ENCODE measurements at places on chromosomes 13 and 19.
A peak's percentile ranks its signal among the peaks of the same experiment; 100 is the strongest.

DNA sequence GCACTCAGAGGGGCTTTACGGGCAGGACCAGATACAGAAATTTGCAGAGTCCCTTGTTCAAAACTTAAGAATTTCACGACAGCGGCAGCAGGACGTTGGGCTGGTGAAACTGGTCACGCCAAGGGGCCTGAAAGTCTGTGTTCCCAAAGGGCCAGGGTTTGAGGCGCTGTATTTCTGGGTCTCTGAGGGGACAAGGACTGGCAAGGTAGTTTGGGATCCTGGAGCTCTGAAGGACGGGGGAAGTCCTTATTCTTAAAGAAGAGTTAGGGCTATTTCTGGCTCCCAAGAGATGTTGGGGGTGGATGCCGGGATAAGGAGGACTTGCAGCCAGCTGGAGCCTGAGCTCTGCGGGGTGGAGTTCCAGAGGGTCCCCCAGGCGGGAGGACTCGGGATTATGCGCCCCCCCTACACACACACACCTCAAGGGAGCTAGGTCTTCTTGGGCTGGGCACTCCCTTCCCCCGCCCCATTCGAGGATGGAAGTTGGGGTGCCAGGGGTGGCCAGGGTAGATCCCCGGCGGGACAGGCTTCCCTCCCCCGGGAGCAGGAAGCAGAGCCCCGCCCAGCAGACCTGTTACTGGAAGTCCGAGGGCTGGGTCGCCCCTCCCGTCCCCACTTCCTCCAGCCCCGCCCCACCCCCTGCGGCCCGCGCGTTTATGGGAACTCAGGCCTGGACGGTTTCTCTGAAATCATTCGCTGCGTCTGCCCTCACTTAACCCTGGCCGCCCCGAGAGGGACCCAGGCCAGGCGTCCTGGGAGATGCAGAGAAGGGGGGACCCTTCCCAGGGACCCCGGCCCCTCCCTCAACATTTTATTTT, 5.6 kb downstream of the BCL3 start:
- DNase-seq, result peak; percentile 47

DNA sequence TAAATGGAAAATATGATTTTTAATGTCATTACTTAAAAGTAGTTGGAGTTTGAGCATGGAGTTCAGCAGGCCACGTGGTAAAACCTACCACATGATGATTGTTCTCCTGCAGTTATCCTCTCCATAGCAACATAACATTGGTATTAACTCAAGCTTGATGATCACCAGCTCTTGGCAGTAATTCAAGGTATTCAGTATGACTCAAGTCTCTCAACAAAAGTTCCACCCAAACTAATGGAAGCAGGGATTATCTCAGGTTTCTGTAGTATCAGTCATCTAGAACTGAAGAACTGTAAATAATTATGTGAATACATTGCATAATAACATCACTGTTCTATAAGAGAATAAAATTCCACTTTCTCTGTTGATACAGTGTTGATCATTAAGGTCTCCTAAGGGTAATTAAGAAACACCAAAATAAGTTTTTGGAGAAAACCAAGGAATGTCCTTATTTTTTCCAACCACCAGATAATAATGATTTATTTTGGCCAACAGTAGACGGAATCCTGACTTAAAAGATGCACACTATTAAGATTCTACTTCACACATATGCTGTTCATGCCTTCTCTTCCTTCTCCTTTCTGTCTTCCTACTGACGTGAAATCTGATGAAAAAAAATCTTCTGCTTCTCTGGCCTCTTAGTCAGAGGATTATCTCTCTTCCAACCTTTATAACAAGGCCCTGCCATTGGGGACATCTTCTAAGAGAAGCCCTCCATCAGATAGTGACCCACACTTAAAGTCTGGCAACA, 1092.3 kb downstream of the EFNB2 start:
- DNase-seq, result no peak

GRCh38 chr19:46555628-46556280, 45.4 kb upstream of the CALM3 start:
- DNase-seq, result no peak

- DNase-seq, result no peak
These were observed 1171.8 kb downstream of the DIAPH3 start for GRCh38 chr13:58991826-58992477.

- no peak for DNase-seq
These were observed 2.7 kb downstream of the CLEC11A start for GRCh38 chr19:50725911-50726230.

DNA sequence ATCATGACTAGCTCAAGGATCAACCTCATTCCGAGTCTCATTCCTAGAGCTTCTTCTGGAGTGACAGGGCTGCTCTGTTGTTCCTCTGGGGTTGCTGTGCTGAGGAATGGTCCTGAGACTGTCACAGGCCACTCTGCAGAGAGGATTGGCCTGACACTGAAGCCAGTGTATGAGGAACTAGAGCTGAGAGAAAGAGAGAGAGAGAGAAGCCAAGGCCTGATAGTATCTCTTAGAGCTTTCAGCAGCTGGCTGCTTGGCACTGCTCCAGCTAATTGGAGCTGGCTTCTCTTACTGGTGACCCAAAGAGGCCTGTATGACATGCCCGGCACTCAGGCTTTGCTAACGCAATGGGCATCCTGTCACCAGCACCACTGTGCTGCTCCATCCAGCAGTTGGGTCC, 73.4 kb upstream of the FLT1 start:
- peak; percentile 17 for DNase-seq

GRCh38 chr19:55667958-55668357, 7.1 kb upstream of the EPN1 start:
- no peak for DNase-seq

DNA sequence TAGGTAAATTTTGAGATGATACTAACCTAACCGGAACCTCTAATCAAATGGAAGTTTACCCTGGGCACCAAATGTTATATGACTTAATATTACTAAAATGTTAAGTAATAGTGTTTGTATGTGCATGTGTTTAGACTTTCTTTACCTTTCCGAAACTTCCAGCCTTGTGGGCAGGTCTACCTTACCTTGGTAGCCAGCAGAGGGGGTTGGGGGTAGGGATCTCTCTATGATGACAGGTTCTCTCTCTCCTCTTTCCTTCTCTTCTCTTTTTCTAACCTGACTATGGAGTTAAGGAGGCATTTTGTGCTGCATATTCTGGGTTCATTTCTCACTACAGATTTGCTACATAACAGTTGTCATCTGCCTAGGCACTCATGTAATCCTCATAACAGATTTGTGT, 6.8 kb upstream of the FRY start:
- DNase-seq, result no peak

Measured in NCI-H524 (cell line).